Stimulated activated CD4-positive, alpha-beta T cell treated with anti-CD3 and anti-CD28 coated beads, Interleukin-2, amount 100 ng/mL, for 48 hours (primary cell): ENCODE measurements at places on chromosomes 16 and 17.
A peak's percentile ranks its signal among the peaks of the same experiment; 100 is the strongest.

GRCh38 chr16:29198231-29198630 is 208.3 kb downstream of the NPIPB11 start:
- DNase-seq, result no peak

DNA sequence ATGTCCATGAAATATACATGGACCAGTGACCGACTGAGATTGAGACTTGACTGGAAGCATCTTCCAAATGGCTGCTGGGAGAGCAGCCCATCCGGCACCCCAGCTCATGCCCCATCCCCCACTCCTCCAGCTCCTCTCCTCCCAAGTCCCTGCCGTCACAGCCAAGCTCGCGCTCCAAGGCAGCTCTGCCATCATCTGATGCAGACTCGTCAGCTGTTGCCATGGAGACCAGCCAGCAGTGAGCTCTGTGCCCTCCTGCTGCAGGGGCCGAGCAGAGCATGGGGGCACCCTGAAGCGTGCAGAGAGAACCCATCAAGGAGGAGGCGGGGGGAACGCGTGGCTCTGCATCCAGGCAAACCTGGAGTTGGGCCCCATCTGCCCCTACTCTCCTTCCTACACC is 74.5 kb upstream of the TNRC6C start:
- DNase-seq, result no peak

DNA sequence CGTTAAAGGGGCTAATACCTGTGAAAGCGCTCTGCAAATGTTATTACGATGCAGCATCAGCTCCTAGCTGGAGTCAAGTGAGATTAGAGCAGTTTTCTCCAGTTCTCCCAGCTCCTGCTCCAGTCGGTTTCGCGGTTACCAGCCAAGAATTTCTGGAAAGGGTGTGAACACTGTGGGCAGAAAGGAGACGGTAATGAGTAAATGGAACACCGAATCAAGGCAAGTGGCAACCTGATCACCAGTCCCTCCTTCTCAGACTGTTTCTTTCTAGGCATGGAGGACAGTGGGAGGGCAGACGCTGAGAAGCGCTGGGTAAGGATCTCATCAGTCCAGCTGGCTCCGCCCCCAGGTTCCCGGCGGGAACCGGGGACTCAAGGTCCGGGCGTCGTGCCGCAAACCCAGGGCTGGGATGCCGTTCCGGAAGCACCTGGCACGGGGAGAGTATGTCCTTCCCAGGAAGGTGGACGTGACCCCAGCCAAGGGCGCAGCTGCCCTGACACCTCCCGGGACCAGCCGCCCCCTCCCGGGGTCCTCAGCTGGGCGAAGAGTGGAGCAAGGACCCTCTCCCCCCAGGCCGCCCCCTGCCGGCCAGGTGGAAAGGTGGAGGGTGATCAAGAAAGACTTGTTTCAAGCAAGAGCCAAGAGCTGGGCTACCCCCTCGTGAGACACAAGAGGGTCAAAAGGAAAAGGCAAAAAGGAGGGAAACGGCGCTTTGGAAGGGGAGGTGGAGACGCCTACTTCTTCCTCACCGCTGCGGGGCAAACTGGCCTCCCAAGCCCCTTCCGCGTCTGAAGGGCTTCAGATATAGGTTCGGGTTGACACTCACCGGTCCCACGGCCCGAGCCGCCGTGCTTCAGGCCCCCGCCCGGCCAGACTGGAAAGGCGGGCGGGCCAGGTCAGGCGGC is 481 bp downstream of the MYO19 start:
- peak; percentile 29 for DNase-seq

DNA sequence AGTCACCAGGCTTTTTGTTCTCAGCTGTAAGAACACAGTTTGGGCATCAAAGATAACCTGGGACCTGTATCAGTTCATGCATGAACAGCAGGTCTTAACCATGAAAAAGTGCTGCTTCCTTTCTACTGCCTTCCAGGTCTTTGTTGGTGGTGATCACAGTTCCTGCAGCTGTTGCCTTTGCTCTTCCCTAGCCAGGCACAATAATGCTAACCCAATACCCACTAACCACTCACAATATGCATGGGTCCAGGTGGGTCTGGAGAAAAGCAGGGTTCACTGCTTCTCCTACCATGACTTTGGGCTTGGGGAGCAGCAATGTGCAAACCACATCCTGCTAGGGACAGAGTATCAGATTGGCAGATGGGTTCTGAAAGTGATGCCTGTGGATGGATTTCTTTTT is 396.9 kb downstream of the UTP18 start:
- no peak for DNase-seq

DNA sequence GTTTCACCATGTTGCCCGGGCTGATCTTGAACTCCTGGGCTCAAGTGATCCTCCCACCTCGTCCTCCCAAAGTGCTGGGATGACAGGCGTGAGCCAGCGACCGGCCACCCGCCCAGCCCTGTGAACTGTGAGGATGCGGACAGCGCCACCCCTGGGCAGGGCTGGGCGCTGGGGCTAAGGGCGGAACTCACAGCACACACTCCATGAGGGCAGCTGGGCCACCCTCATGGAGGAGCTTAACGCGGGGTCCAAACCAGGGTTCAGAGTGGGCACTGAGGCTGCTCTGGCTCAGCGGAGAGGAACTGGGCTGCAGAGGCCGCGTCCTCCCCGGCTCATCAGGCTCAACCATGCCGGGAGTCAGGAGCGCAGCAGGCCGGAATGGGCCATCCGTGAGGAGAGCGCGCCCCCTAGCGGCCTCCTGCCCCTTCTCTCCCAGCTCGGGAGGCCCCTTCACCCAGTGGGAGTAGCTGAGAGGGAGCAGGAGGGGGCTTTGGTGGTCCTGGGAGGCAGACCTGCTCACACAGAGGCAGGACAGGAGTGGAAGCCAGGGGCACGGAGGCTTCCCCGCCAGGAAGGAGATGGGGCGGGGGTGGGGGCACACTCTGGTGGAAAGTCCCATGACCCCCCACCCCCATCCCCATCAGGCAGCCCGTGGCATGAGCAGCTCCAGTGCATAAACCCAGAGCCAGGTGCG is 13.8 kb downstream of the CORO7 start:
- peak; percentile 65 for DNase-seq

DNA sequence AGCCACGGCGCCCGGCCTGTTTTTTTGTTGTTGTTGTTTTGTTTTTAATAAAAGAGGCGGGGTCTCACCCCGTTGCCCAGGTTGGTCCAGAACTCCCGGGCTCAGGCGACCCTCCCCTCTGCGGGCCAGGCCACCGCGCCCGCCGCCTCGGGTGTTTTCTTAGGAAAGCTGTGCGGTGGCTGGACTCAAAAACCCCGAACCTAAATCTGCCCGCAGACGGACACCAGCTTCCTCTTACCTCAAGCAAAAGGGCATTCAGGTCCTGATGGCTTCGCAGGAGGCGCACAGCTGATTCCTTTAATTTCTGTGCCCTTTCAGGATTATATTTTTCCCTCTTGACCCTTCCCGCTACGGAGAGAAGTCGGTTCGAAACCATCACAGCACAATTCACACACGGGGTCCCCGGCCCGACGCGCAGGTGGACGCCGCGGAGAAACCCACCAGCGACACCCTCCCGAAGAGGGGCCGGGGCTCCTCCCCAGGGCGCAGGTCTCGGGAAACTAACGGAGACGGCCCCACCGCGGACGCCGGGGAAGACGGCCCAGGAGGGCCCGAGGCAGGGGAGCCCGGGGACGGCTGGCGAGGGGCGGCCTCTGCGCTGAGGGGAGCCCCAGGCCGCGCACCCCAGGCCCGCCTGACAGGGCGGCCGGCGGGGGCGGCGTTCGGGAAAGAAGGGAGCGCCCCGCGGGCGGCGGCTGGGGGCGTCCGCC is 653 bp downstream of the FANCA start:
- no peak for DNase-seq

- DNase-seq, result no peak
Measured at GRCh38 chr17:74768069-74768762, 7.9 kb downstream of the NAT9 start.

- no peak for DNase-seq
Measured at GRCh38 chr17:37109731-37110710, 161.3 kb downstream of the AATF start.

DNA sequence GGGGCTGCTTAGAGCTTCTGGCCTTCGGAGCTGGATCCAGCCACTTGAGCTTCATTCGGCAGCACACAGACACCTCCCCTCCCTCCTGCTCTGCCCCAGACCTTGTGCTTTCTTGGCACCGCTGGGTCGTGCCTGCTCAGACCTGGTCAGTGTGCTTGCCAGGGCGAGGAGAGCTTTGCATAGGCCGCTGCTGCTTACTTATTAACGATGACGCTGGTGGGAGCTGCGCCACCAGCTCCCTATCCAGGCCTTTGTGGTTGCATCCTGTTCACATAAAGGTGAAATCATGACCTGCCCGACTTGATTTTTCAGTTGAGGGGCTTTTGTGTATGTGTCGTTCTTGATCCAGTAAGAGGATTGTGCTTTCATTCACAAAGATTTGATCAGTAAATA is 101.1 kb downstream of the MSI2 start:
- no peak for DNase-seq

DNA sequence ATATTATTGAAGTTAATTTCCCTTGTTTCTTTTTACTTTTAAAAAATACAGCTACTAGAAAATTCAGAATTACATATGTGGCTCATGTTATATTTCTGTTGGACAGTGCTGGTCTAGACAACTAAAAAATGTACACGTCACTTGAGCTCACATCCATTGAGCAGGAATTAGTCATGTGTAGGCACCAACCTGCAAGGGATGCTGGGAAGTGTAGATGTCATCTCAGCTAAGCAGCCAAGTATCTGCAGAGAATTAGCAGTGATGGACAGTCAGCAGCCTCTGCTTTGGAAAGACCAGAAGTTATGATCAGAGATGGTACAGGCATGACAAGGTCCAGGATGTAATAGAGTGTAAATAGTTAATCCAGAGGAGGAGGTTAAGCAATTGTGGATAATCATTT is 87.1 kb upstream of the HS3ST2 start:
- no peak for DNase-seq

GRCh38 chr17:51709694-51710633 is 448.6 kb downstream of the CA10 start:
- no peak for DNase-seq

GRCh38 chr16:82083710-82084353 is 48.8 kb downstream of the HSD17B2 start:
- DNase-seq, result no peak

GRCh38 chr16:4612977-4613635 is 1.6 kb downstream of the UBALD1 start:
- no peak for DNase-seq

GRCh38 chr17:55806745-55807495 is 56.1 kb downstream of the PCTP start:
- DNase-seq, result no peak

GRCh38 chr16:14510939-14511799 is 118.9 kb downstream of the PARN start:
- DNase-seq, result no peak

DNA sequence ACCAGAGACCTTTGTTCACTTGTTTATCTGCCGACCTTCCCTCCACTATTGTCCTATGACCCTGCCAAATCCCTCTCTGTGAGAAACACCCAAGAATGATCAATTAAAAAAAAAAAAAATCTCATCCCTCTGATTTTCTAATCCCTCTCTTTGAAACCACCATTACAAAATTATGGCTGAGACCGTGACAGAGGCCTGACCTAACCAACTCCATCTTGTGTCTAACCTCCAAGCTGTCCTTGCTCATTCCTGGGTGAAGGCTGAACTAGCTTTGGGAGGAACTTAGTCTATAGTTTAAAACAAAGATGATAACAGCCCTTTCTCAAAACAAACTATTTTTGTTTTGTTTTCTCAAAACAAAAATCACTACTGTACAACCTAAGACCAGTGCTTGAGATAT is 474.5 kb downstream of the TMEM114 start:
- DNase-seq, result no peak

DNA sequence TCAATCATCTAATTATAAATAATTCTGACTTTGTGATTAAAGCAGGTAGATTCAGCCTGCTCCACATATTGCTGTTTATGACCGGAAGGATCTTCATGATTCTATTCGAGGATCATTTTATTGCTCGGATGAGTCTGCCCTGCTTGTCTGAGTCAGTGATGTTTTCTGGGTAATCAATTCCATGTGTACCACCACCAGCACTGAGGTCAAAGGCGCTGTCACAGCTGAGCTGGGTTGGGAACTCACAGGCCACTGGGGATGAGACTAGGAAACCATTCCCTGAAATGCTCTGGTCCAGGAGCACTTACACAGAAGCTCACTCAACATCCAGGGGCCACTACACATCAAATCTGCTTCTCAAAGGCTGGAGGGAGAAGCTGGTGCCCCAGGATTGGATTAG is 30.4 kb upstream of the ERN1 start:
- no peak for DNase-seq

- DNase-seq, result no peak
Measured at GRCh38 chr17:29948448-29949215, 7.2 kb downstream of the EFCAB5 start.

GRCh38 chr17:49234509-49235080 is 4.0 kb upstream of the PHOSPHO1 start:
- no peak for DNase-seq

DNA sequence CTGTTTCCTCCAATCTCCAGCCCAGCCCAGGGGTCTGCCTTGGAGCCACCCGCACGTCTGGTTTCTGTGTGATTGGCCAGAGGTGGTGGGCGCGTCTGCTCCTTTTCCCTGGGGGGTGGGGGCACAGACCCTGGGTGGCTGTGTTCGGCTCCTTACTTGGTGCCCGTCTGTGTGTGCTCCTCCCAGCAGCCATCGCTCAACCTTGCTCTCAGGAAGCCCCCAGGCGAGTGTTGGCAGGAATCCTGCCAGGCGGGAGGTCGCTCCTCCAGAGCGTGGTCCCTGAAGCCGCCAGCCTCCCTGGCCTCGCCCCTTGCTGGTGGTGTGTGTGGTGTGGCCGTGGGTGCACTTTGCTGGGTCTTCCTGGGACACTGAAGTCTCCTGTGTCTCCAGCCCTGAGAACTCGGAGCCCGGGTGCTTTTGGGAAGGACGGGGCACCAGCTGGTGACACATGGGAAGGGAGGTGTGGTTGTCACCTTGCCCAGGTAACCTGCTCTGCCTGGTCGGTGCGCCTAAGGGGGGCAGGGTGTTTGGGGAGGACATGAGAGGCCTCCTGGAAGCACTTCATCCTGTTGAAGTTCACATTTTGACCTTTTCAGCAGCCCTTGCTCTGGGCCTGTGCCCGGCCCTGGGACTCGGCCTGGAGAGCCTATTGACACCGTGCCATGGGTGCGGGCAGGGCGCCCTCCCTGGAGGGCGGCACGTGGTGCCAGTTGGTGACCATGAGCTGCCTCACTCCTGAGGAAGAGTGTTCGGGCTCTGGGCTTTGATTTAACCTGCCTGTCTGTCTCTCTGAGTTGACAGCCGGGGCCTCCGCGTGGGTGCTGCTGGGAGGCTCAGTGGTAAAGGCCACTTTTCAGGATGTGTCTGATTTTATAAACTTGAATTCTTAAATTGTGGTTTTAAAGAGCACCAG is 49.0 kb upstream of the ZNF750 start:
- no peak for DNase-seq

GRCh38 chr16:82639666-82640336 is 13.0 kb downstream of the CDH13 start:
- DNase-seq, result peak; percentile 30

DNA sequence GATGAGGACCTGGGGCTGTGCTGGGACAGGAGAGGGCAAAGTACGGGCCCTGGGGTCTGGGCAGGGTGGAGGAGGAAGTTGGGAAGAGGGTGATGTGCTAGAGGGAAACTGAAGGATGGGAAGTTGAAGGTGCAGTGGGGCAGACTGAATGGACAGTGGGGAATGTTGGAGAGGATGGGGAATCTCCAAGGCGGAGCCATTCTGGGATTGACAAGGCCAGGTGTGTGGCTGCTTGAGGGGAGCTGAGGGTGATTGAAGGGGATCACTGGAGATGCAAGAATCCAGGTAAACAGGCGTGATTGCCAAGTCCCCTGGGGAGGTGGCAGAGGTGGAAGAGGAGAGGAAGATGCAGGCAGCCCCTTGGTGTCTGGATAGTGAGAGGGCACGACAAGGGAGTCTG is 8.5 kb upstream of the HSD3B7 start:
- no peak for DNase-seq

GRCh38 chr17:36856222-36856621 is 81.1 kb upstream of the LHX1 start:
- no peak for DNase-seq
